ENCODE measurements at places on chromosomes 5 and 9.

DNA sequence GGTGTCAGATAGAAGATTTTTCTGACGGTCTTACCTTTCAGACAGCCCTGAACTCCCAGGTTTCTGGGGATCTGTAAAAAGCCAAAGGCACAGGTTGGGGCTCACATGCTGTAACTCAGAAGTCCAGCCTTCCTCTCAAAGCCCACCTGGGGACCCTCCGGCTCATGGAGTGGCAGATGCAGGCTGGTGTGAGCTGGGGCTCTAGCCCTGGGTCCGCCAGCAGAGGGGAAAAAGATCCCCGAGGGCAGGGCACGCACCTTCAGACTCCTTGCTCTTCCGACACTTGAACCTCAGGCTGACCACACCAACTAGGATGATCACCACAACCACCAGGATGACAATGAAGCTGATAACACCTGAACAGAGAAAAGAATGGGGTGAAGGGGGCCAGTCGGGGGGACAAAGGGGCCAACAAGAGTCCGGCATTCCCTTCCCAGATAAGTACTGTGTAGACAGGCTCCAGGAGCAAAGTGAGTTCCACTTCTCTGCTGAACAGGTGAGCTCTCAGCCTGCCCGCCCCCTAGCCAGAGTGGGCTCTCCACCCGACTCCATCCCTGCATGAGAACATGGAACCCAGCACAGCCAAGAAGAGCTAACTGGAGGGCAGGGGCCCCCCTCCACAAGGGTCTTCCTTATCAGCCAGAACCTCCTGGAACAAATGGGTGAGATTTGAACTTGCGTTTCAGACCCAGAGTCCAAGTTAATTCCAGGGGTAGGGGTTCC, 7.8 kb downstream of the ECSCR start:
- DNase-seq = no peak

DNA sequence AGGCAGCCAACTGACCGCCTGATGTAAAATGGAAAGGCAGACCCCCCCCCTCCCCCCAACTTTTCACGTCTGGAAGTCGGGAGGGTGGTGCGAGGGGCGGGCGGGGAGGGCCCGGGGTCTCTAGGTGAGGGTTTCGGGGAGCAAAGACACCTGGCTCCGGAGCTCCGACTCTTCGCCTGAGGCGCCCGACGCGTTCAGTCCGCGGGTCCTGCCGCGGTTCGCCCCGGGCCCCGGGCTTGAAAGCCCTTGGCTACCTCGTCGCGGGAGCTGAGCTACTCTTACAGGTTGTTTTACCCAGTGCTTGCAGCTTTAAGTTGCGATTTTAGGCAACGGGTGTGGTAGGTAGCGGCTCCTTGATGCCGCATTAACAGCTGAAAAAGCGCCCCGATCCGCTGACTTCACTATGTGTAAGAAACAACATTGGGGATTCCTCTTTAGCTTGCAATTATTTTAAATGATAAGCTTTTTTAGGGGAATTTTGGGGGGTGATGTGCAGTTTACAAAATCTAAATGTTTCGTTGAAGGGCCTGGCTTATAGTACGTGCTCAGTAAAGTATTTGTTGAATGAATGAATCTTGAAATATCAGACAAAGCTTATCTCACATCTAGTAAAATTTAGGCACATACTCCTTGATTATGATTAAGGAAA, 722 bp downstream of the CDC42SE2 start:
- DNase-seq = no peak

- DNase-seq = no peak
Observed at GRCh38 chr9:136619742-136620440, 42.8 kb upstream of the EGFL7 start.

DNA sequence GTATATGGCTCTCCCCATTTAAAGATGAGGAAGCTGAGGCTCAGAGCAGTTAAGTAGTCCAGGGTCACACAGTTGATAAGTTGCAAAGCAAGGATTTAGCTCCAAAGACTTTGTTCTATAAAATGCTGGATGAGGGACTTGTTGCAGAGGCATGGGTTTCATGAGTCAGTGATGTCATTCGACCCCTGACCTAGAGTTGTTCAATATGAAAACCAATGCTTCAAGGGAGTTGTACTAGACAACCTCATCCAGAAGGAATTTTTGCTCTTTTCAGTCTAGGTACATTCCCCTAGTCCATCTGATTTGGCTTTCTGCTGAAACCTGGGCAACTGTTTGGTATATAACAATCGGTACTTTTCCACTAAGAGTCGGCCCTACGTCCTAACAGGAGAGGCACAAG, 550.4 kb downstream of the EBF1 start:
- DNase-seq = no peak

- DNase-seq = no peak
Observed at GRCh38 chr5:141409598-141410306, 1.9 kb downstream of the PCDHGB6 start.

DNA sequence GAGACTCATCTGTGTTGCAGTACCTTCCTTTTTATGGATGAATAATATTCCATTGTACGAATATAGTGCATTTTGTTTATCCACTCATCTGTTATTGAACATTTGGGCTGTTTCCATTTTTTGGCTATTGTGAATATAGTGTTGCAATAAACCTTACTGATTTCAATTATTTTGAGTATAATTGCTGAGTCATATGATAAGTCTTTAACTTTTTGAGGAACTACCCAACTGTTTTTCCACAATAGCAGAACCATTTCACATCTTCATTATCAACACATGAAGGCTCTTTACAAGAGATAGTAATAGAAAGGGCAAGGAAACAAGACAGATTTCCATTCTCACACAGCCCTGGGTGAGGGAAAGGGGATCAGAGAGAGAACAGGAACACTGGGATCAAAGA, 329.2 kb downstream of the RAB3C start:
- no peak for DNase-seq

DNA sequence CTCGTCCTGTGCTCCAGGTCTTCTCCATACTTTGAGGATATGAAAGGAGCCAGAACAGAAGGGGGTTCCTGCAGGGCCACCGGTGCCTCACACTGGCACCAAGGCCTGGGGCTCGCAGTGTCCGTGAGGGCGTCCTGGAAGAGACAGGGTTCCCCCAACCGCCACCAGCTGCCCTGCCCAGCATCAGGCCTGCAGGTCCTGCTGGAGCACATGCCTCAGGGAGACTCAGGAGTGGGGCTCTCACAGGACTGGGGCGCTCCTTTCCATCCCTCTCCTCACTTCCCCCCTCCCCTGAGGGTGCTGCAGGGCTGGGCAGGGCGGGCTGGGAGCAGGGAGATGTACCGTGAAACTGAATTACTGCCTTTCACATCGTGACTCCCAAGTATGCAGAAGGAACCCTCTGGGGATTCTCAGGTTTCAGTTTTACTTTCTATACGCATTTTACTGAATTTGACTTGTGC, 31.7 kb downstream of the CEP72 start:
- DNase-seq = no peak

DNA sequence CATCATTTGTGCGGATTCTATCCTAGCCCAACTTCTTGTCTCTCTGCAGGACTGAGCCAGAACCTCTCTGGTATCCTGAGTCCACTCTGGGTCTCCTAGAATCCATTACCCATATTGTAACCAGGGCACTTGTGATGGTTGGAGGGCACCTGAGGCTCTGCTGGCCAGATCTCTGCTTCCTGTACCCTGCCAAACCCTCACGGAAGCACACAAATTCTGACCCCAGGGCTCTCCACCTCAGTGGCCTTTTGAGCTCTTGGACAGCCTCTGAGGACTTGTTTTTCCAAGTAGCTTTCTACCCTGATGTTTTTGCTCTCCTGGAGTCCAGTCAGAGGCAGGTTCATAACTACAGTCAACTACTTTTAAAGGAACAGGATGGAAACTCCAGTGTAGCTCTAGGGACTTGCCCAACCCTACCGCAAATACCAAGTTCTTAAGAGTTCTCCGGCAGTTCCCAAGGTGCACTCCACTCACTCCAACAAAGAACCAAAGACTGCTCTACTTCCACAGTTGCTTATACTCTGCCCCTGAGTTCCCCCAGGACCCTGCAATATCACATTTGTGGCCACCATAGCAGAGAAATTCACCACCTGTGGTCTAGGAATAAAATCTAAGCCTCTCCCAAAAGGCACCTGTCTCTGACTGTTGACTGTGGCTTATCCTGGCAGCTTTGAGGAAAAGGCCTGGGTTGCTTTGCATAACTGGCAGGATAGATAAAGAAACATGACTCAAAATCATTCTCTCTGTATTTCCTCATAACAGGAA, 9.6 kb downstream of the PIP5K1B start:
- no peak for DNase-seq

- no peak for DNase-seq
Observed at GRCh38 chr5:150394912-150395687, 17.6 kb downstream of the CD74 start.

- DNase-seq = no peak
Observed at GRCh38 chr5:68818057-68818695, 275.6 kb upstream of the SLC30A5 start.

GRCh38 chr9:112555844-112556482, 69.3 kb downstream of the KIAA1958 start:
- no peak for DNase-seq

GRCh38 chr9:20178197-20178596, 389.4 kb upstream of the SLC24A2 start:
- no peak for DNase-seq

DNA sequence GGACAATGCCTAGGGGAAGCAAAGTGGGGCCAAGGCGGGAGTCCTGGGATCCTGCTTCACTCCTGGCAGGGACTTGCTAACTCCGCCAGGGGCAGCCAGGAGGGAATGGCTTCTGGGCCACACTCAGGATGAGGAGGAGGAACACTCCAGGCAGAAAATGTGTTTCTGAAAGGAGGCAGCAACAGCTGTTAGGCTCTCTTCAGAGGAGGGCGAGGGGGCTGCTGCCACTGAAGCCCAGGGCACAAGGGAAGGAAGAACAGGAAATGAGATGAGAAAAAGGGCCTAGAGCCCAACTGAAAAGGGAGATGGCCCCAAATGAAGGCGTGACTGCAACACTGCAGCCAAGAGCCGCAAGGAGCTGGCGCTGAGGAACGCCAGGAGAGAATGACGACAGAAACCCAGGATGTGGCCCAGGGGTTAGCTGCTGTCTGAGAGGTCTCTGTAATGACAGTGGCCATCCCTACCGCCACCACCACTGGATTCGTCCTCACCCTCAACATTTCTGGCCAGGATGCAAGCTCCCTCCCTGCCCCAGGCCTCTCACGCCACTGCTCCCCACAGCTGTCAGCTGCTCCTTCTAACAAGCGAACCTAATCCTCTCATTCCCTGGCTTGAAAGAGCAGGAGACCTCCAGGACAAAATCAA, 15.8 kb downstream of the PSMB7 start:
- DNase-seq = no peak

DNA sequence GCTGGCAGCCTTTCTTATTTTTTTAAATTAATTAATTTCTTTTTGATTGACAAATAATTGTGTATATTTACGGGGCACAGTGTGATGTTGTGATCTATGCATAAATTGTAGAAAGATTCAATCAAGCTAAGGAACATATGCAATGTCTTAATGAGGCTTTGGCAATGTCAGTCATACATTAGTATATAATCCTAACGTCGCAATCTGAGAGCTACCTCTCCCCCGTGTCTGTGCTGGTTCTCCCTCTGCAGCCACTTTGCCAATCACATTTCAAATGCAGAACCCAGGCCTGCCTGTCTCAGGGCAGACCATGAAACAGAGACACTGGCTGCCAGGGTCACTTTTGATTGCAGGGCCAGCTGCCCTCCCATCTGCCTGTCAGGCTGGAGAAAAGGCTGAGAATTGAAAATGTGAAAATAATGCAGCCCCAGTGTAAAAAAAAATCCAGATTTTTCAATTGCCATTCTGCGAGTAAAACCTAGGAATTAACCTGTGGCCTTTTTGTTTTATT, 56.3 kb downstream of the SLC24A2 start:
- DNase-seq = no peak

DNA sequence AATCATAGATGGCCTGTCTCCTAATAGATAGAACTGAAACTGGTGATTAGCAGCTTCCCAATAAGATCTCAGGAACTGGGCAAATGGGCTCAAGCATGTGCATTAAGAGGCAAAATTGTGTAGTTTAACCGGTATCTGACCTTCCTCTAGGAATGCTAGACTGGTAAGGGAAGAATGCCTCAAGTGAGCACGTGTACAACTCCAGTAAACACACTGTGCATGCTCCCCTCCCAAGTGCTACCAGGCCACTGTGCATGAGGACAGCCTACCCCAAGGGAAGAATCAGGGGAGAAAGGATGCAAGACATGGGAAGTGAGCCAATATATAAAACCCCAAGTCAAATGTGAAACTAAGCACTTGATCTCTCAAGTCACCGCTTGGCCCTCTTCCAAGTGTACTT, 1157.4 kb upstream of the CDH18 start:
- DNase-seq = no peak

- DNase-seq = no peak
Observed at GRCh38 chr5:93735378-93735777, 6.0 kb downstream of the POU5F2 start.

DNA sequence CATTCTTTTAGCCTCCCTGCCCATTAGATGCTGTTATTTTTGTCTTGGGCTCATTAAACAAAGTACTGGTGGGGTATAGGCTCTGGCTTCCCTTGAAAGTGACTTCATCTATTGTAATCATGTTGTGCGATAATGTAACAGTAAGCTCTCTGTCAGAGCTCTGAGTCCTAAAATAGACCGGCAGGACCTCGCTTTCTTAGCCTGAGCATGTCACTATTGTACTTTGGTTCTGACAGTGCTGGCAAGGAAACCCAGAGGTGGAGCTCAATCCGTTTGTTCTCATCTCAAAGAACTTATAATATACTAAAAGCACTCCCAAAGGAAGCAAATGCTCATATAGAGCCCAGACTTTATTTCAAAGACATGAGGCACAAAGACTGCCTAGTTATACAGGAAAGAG, 339.1 kb upstream of the CCNH start:
- DNase-seq = no peak

GRCh38 chr5:177003649-177004048, 2.9 kb downstream of the UIMC1 start:
- no peak for DNase-seq

- no peak for DNase-seq
Observed at GRCh38 chr9:36813154-36813553, 220.9 kb downstream of the PAX5 start.

GRCh38 chr5:146828385-146828784, 50.2 kb downstream of the PPP2R2B start:
- DNase-seq = no peak

- DNase-seq = no peak
Observed at GRCh38 chr9:103430469-103430868, 435.3 kb downstream of the CYLC2 start.

DNA sequence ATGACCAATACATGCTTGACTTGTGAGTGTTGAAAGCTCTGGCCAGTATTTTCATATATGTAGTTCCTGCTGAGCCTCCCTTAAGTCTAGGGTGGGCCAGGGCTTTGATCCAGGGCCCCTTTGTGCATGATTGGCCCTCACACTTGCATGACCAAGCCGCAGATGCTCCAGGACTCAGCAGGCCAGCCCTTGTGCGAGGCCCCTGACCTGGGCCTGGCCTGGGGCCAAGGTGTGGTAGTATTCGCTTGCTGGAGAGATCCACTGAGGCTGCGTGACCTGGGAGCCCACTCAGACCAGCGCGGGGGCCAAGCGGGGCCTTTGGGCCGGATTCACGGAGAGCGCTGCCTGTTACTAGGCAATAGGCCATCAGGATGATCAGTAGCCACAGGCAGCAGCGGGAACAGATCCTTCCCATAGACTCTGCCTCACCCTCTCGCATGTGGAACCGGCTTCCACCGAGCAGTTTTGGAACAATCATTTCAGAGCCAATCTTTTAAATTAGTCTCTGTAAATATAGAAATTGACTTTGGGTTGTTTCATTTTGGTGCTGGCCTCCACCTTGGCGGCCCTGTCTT, 79.0 kb upstream of the PTCH1 start:
- no peak for DNase-seq

- no peak for DNase-seq
Observed at GRCh38 chr5:172844577-172844838, 10.5 kb downstream of the ERGIC1 start.
